CD4-positive, alpha-beta T cell treated with Interleukin-17A for 1 hour (primary cell): ENCODE measurements at places on chromosomes 11 and 22.
A peak's percentile ranks its signal among the peaks of the same experiment; 100 is the strongest.

GRCh38 chr11:73539506-73540084 is 58.3 kb downstream of the FAM168A start:
- DNase-seq = no peak

DNA sequence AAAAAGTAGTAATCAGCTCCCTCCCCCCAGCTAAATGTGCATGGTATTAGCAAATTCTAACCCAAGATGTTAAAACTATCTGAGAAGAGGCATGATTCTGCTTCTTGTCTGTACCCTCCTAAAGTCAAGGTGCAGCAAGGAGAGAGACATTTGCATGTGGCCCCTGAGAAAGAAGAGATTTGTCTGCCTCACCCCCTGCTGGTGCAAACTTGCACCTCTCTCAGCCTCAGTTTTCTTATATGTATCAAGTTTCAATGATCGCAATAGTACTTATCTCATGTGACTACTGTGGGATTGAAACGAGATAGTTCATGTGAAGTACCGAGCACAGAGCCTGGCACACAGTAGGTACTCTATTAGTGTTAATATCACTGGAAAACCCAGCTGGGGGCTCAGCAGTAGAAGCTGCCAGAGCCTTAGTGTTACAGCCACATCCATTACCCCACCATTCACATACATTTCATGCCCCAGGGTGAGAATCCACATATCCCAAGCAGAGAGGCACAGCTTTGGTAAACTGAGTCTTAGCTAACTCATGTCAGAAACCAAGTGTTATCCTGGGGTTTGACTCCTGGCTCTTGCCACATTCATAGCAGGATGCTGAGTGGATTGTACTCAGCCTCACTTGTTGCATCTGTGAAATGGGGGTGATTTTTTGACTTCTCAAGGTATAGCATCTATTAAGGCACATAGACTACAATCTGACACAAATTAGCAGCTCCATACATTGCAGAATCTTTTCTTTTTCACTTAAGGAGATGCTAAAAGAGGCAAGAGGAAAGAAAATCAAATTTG is 24.9 kb downstream of the CD44 start:
- peak; percentile 79 for DNase-seq

DNA sequence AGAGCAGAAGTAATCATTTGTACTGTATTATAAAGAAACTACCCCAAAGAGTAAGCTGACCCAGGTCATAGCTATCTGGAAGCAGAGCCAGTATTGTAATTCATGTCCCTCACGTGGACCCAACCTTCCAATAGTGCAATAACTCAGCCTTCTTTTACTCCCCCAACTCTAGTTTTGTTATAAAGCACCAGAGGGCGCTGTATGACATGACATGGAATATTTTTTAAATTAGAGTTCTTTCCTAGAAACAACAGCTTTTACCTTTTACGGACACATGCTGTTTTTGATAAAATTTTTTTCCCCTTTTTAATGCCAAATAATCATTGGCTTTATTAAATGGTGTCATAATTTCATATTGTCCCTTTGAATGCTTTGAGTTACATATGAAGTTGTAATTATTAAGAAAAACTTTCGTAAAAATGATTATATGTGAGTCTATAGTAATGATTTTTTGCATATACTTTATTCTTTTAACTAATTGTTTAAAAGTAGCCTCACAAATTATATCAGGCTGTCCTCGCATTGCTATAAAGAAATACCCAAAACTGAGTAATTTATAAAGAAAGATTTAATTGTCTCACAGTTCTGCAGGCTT is 76.9 kb downstream of the DKK3 start:
- DNase-seq = peak; percentile 51

- DNase-seq = no peak
Measured at GRCh38 chr11:42857344-42857743, 454.5 kb upstream of the API5 start.

GRCh38 chr22:43053176-43053575 is 36.0 kb downstream of the TTLL1 start:
- DNase-seq = no peak
